ENCODE measurements at places on chromosomes 1 and 21.

DNA sequence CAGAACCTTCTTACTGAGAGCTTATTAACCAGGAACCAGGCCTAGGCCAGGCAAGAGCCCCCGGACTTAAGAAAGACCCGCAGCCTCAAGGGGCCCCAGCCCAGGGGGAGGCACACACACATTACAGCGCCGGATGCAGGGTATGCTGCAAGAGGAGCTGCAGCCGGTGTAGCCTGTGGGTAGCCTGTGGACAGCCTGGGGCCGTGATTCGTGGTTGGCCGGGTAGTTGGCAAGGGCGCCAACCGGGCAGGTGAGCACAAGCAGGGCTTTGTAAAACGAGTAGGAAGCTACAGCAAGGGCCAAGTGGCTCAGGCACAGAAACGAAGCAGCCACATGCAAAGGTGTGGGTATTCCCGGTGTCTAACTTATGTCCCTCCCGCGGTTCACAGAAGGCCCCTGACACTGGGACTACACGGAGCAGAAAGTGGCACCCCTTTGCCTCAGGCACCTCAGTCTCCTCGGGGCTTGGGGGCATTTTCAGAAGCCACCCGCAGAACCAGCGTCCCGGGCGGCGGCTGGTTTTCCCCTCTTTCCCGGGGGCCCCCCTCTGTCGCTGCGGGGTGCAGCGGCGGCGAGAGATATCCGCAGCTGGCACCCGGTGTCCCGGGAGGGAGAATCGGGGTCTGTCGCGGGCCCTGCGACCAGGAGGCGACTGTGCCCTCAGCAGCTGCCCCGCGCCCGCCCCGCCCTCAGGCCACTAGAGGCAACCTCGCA lies 40.8 kb downstream of the KIAA1614 start:
- no peak for DNase-seq

- DNase-seq: no peak
These were observed 15.4 kb downstream of the PKP1 start for GRCh38 chr1:201298396-201299381.

- DNase-seq: no peak
These were observed at the start of gene OLIG1 for GRCh38 chr21:33069994-33070743. OLIG1 (plus strand) TSS chr21:33070141; CDS start chr21:33070247, 106 bp downstream.

GRCh38 chr1:60151311-60151710 lies 77.7 kb upstream of the C1orf87 start:
- no peak for DNase-seq

- no peak for DNase-seq
These were observed 173.2 kb upstream of the ATP1B1 start for GRCh38 chr1:168933141-168933805.

- DNase-seq: peak; percentile 17
These were observed 488.2 kb upstream of the PTBP2 start for GRCh38 chr1:96233422-96233821.

GRCh38 chr1:16218014-16218673 lies 5.7 kb upstream of the ARHGEF19 start:
- no peak for DNase-seq

DNA sequence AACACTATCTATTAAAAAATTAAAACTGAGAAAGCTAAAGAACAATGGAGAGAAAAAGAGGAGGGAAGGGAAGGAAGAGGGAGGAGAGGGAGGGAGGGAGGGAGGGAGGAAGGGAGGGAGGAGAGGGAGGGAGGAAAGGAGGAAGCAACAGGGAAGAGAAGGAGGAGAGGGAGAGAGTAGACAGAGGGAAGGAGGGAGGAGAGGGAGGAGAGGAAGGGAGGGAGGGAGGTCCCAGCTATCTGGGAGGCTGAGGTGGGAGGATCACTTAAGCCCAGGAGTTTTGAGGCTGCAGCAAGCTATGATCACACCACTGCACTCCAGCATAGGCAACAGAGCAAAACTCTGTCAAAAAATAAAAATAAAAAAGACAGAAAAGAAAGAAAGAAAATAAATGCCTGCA lies 16.5 kb downstream of the ZBTB17 start:
- no peak for DNase-seq

DNA sequence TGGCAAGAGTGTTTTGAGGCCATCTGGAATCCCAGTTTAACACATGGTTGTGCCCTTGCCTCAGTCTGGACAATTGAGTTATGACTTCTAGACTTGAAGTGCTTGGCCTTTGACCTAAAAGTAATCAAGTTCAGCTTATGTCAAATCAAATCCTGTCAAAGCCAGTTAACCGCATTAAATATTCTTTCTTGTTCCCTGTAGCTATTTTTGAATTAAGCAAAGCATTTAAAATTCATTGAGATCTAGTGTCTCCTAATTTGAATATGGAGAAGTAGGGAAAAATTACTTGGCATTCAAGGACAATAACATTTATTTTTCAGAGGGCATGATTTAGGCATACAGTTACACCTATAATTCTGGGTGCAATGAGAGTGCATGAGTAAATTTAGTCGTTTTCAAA lies 32.1 kb downstream of the MDM4 start:
- DNase-seq: no peak

DNA sequence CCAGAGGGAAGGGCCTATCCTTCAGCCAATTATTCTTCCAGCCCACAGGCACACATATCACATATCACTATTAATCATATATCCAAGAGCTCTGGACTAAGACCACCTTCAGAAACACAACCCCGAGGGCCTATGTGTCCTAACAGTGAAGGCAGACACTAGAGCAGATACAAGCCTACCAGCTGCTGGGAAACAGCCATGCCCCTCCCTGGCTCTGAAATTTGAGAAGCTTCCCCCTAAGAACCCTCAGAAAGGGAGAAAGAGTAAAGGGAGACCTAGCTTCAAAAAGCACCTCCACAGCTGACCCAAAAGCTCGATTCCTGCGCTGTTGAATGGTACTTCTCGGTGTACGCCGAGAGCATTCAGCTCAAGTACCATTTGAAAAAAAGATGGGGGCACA lies 17.4 kb downstream of the CNN3 start:
- DNase-seq: no peak

DNA sequence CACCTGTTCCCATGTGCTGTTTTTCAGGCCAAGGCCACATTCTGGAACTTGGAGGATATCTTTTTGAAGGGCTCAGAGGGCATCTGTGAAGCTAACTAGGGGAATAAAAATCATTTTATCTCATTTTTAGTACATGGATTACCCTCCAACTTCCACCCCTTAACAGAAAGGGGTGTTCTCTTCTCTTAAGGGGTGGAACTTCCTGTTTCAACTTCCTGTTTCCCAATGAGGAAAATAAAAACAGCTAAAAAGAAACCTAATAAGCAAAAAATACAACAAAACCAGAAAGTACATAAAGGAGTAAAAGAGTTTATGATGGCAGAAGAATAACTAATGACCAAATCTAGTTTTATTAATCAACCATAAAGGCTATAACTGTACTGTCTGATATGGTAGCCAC lies 24.8 kb upstream of the SLC22A15 start:
- no peak for DNase-seq

DNA sequence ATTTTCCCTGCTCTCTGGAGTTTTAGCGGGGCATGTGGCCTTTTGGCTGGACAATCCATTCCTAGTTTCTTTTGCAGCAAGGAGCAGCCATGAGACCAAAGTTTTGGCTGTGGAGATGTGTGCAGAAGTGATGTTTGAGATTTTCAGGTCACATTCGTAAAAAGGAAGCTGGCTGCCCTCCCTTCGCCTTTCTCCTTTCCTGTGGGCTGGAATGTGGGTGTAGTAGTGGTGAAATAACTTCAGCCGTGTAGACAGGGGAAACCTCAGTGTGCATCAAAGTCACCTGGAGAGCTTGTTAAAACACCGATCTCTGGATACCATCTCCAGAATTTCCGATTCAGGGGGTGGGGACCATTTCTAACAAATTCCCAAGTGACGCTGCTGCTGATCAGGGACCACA lies 5.3 kb upstream of the GPR88 start:
- no peak for DNase-seq

DNA sequence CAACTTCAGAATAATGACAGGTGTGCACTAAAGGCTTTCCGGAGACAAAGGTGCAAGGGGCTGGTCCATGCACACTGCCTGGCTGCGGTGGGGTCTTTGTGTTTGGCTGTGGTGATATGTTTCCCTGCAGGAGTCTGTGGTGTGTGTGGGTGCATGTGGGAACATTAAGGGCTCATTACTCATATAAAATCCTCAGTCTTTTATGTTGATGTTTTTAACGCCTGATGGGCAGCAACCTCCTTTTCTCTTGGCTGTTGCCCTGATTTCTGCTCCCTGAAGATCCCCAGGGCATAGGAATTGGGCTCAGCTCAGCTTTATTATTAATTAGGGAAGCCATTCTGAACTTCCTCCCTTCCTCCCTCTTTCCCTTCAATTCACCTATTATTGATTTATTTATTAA lies 67.6 kb upstream of the SPAG17 start:
- DNase-seq: no peak

DNA sequence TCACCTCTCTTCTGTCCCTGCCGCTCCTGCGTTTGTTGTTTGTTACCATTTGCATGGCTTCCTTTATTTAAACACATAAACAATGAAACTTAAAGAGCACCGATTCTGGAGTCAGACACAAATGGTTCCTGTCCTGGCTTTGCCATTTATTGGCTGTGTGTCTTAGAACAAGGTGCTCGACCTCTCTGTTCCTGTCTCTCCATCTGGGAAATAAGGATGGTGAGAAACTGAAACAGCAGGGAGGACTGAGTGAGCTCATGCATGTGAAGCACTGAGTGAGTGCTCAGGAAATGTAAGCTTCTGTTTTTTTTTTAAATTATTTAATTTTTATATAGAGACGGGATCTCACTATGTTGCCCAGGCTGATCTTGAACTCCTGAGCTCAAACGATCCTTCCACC lies 148.2 kb upstream of the WNT4 start:
- no peak for DNase-seq

- DNase-seq: no peak
These were observed 113.1 kb downstream of the OLFML2B start for GRCh38 chr1:161910604-161911003.

DNA sequence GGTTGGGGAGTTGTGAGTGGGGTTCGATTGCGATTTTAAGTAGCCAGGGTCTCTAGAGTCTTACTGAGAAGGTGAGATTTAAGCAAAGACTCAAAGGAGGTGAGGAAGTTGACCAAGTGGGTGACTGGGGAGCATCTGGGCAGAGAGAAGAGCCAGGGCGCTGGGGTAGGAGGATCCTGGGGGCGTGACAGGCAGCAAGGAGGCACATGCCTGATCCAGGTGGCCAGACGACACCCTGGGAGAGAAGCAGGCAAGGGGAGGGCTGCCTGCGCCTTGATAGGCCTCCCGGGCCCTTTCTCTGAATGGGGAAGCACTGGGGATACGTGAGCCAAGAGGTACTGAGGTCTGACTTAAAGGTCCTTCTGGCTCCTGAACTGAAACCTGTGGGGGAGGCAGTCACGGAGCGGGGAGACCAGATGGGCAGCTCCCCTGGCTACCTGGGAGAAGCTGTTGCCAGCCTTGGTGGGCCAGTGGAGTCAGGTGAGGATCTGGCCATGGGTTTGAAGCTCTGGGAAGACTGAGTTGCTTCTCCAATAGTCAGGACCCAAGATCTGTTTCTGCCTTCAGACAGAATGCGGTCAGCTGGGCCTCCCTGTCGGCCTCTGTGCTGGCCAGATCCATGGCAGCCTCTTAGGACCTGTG lies 5.4 kb downstream of the ZBTB48 start:
- DNase-seq: no peak

DNA sequence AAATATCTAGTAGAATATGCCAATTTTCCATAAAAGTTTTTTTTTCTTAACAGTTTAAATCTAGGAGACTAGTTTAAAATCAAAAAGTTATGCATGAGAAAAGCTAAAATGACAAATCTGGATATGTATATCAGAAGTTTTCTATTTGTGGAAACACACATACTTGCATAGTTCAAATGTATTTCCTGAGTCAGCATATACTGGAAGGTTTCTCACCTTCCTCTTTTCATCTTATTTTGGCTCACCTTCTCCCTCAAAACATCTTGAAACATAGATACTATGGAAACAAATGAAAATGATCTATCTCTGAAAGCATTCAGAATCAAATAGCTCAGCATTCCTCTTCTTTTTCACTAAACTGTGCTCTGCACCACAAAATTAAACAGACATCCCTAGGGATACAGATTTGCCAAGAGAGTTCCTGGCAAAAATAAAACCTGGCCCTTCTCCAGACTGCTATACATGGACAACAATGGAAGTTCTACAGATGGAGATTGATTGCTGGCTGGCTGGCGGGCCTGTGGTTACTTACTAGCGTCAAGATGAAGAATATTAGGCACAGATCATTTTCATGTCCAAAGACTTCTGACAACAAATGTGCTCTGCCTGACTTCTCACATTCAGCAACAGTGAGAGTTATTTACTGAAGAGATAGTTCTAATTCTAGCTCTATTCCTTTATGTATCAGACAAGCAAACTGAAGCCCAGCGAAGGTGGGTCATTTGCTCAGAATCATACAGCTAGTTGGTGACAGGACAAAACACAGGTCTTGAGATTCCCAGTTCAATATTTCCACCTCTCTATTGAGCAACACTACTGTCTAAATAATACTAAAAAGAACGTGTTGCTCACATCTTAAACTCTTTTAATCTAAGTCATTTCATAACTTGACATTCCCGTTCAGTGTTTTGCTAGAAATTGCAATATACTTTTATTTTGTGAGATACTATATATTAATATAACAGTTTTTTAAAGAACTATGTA lies 26.6 kb downstream of the DIPK1A start:
- peak; percentile 75 for DNase-seq

- DNase-seq: no peak
These were observed 54.2 kb downstream of the S1PR1 start for GRCh38 chr1:101290922-101291561.

DNA sequence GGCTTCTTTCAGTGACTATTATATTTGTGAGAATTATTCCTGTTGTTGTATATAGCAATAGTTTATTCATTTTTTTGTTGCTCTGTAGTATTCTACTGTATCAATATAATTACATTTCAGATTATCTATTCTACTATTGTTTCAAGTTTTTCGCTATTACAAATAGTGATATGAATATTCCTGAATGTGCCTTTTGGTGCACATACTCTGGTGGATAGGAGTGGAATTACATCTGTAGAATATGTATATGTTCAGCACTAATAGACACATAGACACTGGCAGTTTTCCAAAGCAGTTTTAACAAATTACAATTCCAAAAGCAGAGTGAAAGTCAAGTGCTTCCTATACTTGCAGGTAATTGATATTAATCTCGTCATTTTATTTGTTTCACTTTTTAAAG lies 696.2 kb upstream of the PRMT6 start:
- no peak for DNase-seq

DNA sequence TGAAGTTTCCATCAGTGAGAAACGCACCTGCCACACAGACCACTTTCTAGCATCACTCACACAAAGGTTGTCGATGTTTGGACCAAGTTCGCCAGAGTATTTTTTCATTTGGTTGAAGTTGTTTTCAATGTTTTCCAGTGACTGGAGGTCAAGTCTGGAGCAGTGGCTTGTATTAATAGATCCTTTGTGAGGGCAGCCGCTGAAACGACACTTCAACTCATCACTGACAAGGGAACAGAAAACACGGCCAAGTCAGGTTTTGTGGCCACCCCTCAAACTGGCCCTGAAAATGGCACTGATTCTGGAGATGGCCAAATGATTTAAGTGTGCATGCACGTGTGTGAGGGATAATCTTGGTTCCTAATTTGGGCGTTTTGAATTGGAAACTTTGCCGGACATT lies 675.6 kb downstream of the SMYD3 start:
- no peak for DNase-seq

Measured in foreskin melanocyte (primary cell).